LHCN-M2 (cell line): ENCODE measurements at places on chromosomes 2 and 18.

GRCh38 chr2:169237286-169237685, 125.0 kb downstream of the LRP2 start:
- DNase-seq = no peak

- DNase-seq = no peak
Measured at GRCh38 chr2:170468557-170468956, 246.6 kb upstream of the SP5 start.

- no peak for DNase-seq
Measured at GRCh38 chr2:47535996-47536395, 133.0 kb downstream of the MSH2 start.

GRCh38 chr2:108917526-108917925, 71.5 kb downstream of the EDAR start:
- no peak for DNase-seq

DNA sequence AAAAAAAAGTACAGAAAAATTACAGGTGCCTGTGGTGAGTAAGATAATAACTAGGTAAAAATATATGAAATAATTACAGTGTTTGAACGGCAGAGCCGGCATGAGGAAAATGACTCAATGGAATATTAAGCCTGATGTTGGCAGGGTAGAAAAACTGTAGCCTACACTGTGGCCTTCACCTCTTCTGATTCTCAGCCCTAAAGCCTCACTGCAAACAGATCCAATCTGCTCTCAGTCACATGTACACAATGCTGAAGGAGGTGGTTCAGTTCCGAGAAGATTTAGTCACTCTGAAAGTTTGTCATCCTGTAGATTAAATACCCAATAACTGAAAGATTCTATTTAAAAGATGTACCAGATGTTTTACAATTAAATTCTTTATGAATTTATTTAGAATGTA, 66.9 kb upstream of the MAP3K20 start:
- DNase-seq = no peak

- no peak for DNase-seq
Measured at GRCh38 chr18:38491195-38491594, 925.6 kb upstream of the CELF4 start.
